ENCODE measurements at places on chromosomes 13 and 19.

GRCh38 chr19:54955376-54955775, 8.0 kb upstream of the NLRP7 start:
- DNase-seq: no peak

GRCh38 chr13:82467626-82468025, 1414.6 kb downstream of the SLITRK1 start:
- DNase-seq: no peak

- no peak for DNase-seq
Observed at GRCh38 chr13:113926951-113927660, 46.8 kb downstream of the C13orf46 start.

DNA sequence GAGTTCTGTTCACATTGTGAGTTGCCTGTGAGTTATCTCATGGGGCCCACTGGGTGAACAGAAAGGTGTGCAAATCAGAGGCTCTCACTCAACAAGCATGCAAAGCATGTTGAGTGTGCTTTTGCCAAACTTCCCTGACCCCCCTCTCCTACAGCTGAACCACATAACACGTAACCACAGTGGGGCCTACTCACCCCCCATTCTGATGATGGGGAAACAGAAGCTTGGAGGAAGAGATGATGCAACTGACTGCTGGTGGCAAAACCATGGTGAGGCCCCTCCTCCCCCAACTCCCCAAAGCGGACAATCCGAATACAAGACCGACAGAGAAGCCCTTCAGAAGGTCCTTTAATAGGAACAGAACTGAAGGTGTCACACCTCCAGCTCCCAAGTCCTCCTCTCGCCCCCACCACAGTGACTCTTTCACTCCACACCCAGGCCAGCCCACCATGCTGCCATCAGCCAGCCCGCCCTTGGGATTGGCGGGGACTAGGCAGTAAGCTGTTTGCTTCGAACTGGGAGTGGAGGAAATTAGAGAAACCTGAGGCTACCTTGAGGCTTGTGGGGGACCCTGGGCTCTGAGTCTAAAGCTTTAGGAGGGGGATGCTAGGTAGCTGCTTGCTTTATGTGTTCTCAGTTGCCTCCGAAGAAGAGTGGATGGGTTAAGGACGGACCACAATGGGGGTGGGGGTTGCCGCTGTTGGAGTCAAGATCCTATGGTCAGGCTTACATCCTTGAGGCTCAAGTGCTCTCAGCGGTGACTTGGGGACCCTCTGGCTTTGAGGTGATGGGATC, 3.8 kb downstream of the ZNF784 start:
- DNase-seq: no peak

- DNase-seq: no peak
Observed at GRCh38 chr13:48478391-48478790, 54.5 kb downstream of the RCBTB2 start.

GRCh38 chr13:50396001-50396400, 380.8 kb downstream of the KCNRG start:
- no peak for DNase-seq

- DNase-seq: peak; percentile 69
Observed at GRCh38 chr19:17235971-17236777, 9.5 kb downstream of the NR2F6 start.

GRCh38 chr19:58277748-58278540, 811 bp upstream of the ZNF8 start:
- no peak for DNase-seq

DNA sequence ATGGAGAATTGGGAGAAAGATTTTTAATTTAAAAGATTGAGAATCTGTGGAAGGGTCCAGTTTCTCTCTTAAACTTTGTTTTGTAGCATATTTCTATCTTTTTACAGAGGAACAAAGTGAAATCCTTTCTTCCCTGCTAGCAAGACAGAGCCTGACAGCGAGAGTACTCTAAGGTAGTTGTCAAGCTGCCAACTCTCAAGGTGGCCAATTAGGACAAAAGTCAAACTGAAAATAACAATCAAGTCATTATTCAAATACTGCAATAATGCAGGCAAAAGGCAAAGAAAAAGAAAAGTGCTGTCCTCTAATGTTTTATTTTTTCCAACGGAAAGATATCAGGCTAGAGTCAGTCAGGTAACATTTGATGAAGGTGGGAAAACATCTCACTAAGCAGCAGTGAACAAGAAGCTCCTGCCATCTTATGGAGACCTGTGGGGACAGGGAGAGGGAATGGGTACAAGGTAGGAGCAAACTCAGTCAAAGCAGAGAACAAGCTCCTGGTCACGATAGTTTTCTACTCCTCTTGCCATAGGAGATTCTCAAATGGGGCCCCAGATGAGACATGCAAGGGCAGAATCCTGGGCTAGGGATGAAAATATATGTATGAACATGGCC, 801.9 kb upstream of the SLITRK1 start:
- DNase-seq: no peak

DNA sequence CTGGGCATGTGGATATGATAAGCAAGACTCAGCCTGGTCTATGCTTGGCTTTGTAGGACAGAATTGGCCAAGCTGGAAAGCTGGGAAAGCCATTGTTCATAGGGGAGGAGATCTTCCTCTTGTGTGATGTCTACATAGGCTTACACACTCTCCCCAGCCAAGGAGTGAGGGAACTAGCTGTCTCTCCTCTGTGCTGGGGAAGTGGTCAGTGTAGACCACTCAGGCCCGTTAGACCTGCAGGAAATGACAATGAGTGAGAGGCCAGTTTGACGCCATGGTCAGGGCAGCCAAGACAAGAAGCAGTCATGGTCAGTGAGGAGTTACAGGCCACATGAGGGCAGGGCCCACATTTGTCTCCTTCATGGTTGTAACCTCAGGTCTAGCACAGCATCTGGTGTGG, 159.1 kb upstream of the KL start:
- no peak for DNase-seq
